ENCODE measurements at places on chromosomes 4 and X.

- DNase-seq = peak; percentile 13
Observed at GRCh38 chr4:189090174-189090814, 850.4 kb upstream of the FRG1 start.

GRCh38 chr4:37438564-37439279, 194.2 kb downstream of the NWD2 start:
- no peak for DNase-seq

DNA sequence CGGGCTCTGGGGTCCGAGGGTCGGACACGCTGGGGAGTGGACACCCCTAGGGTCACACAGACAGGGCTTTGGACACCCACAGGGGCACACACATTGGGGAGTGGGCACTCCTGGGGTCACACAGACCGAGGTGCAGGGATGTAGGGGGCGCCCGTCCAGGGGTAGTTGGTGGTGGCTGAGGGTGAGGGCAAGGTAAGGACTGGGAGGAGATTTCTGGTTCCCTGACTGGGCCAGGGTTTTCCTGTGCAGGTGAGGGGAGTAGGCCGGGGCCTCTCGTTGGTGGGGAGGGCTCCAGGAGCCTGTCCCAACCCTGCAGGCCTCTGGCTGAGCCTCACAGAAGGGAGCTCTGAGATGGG, 21.9 kb upstream of the WDR45 start:
- no peak for DNase-seq

- peak; percentile 41 for DNase-seq
Observed at GRCh38 chr4:186058253-186058979, 10.5 kb upstream of the TLR3 start.

DNA sequence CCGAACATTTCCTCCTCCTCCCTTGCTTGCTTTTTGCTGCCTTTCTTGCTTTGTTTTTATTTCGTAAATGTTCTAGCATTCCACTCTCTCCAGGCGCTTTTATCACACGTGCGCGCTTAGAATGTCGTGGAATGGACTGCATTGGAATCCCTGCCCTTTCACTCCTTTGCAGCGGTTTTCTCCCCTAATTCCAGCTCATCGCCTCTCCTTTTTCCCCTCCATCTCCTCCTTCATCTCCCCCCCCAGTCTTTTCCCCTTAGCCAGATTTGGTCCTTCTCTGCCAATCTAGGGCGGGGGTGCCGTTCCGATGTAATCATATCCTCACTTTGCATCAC, 579 bp downstream of the OGT start:
- DNase-seq = no peak

DNA sequence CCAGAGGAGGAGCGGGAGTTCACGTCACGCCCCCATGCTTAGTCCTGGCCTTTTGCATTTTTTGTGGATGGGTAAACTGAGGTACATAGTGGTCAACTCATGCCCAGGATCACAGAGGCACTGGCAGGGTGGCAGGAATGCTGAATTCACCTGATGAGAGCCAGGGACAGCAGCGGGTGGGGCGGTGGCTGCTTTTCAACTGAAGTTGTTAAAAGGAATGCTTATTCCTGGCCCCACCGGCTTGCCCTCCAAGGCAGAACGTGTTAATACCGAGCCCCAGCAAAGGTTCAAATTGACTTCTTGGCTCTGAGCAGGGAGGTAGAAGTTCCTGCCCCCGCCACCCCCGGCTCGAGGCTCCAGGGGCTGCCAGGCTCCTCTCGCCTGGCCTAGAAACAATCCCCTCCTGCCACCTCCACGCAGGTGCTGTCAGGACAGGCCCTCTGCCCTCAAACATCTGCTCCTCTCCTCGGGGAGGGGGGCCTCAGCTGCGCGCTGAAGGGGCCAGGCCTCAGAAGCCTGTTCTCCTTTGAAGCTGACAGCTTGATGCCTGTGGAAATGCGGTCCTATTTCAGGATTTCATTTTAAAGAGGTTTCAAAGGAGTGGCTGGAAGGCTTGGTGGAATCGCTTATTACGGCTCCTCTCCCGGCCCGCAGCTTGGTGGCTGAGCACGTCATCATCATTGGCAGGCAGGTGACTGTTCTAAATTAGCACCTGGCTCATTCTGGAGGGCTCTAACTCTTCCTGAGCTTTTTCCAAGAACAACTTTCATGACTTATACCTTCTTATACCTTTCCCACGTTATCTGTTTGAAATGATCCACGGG, 93.0 kb downstream of the PHKA2 start:
- DNase-seq = no peak

- DNase-seq = peak; percentile 16
Observed at GRCh38 chr4:27027428-27027827, 166.8 kb downstream of the STIM2 start.

DNA sequence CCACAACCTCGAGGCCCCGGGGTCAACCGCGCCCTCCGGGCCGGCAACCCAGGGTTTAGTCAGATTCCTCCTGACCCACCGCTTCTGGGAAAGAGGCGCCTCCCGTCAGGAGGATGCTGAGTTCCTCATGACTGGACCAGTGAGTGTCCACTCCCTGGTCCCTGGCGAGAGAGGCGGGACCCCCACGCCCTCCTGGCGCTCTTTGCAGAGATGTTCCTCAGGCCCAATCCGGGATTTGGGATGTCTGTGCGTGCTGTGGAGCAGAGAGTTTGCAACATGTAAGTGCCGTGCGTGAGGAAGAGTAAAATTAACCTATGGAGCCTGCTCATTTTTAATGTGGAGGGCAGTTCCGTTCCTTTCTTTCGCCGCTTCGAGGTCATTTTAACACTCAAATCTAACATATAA, 824 bp upstream of the UGDH start:
- no peak for DNase-seq

- peak; percentile 41 for DNase-seq
Observed at GRCh38 chrX:135543924-135544323, 23.5 kb downstream of the INTS6L start.

DNA sequence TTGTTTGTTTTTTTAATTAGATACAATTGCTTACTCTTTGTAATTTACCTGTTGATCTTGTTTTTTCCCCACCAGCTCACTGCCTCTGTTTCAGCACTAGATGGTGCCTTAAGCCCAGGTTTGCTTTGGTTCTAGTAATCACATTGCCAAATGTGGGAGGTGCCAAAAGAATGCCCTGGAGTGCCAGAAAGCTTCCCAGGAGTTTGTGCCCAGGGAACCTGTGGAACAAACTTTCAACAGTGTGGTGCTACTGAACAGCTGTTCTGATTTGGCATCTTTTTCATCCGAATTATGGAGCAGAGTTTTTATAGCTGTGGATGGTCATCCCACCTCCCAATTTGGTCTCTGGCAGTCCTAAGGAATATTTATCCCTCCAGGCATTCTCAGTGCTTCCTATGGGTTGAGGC, 1000.7 kb downstream of the STIM2 start:
- peak; percentile 23 for DNase-seq

- no peak for DNase-seq
Observed at GRCh38 chrX:110081740-110082139, 78.8 kb downstream of the TMEM164 start.

GRCh38 chr4:116438417-116438816, 647.0 kb downstream of the TRAM1L1 start:
- DNase-seq = no peak

DNA sequence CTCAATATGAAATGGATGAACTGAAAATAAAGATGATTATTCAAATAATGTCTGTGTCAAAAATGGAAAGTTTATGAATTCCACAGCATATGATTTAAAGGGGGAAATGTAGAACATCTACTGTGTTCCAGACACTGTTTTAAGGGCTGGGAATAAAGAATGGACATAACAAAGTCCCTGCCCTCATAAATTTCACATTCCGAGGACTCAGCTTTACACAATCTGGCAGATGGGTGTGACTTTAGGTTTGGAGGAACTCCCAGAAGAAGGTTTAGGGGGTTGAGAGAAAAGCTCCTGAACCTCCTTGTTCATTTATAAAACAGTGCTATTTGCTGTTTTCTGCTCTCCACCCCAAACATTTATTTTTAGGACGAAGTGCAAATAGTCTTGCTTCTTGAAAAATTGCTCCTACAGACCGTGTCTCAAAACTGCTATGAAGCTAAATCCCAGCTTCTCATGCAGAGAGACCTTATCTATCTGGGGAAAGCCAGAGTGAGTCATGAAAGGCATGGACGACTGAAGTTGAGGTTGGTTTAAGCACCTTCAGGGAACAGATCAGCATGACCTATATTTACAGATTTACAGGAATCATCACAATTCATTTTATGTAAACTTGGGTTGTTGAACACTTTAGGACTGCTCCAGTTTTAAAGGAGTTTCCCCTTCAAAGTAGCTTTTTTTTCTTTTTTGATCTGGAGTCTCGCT, 184.3 kb downstream of the HS6ST2 start:
- no peak for DNase-seq

- DNase-seq = no peak
Observed at GRCh38 chr4:140213116-140213515, 59.1 kb upstream of the MAML3 start.

GRCh38 chrX:132671229-132671641, 182.4 kb upstream of the MBNL3 start:
- no peak for DNase-seq

GRCh38 chr4:5157791-5158770, 106.8 kb downstream of the STK32B start:
- no peak for DNase-seq

DNA sequence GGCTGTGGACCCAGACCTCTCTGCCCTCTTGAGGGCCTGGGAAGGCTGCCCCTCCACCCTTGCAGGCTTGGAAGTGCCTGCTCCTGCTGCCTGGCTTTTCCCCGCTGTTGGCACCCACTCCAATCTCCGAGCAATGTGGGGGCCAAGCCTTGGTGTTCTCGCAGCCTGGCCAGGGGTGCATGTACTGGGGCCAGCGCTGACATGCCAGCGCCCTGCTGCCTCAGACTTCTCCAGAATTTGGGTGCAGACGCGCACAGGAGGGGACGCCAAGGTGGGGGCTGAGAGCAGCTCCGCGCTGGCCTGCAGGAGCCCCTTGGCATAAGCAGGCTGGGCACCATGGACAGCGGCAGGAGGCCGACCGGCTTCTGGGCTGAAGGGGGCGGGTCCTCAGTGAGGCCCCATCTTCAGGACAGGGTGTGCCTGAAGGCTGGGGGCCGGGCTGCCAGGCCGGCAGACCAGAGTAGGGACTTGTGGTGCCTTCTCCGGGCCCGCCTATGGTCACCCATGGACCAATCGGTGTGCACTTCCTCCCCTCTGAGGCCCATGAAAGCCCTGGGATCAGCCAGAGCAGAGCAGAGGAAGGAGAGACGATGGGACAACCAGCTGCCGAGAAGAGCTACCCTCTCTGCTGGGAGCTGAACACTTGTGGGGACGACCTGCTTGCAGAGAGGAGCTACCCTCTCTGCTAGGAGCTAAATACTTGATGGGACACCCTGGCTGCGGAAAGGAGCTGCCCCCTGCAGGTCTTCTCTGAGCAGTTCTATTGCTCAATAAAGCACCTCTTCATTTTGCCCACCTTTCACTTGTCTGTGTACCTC, 118.3 kb downstream of the DNAAF6 start:
- DNase-seq = peak; percentile 38

DNA sequence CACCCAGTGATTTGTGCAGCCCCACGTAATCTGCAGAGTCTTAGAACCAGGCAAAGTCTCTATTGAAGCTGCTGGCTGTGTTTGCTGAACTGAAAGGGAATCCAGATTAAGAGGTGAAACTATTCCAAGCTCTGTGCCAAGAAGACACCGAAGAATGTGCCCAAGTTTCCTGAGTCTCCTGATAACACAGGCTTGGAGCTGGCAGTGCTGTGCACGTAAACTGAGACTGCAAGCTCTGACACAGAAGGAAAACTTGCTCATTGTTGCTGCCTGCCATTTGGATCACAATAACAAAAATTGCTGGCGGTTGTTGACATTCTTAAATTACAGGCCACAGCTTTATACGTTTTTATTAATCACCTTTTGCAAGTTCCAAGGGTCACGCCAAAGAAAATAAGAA, 60.2 kb upstream of the VCX3B start:
- DNase-seq = no peak

DNA sequence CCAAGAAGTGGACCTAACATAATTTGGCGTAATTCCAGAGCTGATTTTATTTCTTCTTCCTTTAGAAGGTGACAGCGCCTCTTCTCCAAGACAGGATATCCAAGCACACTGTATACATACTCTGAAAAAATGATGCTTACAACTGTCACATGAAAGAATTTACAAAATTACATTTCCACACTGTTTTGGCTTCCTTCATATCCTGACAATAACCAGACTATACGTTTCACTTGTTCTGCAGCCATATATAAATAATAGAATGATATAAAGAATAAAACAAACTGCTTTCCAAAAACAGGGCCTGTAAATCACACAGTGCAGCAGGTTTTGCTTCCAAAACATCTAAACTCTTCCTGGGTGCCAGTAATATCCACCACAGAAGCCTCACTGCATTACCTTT, 141.6 kb downstream of the FBXO8 start:
- no peak for DNase-seq

Data from NB4 (cell line).